SIG-M5 (cell line): ENCODE measurements at places on chromosomes 2 and 18.

DNA sequence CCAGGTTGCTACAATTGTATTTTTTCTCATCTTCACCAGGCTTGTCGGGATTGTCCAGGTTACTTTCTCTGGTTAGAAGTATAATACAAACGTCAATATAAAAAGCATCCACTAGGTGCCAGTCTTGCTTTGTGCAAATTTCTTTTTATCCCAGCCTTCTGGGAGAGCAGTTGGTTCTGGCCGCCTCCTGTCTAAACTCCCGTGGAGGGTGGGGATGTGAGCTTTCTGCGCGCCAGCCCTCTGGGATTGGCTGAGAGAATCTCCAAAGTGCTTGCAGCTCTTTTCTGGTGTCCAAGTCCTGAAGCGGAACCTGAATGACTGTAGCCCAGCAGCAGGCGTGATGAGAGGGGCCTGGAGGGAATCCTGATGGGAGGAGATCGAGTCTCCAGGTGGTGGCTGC lies 22.4 kb upstream of the TOGARAM2 start:
- no peak for DNase-seq

- no peak for DNase-seq
Observed at GRCh38 chr2:98156304-98156703, 69.3 kb downstream of the VWA3B start.

DNA sequence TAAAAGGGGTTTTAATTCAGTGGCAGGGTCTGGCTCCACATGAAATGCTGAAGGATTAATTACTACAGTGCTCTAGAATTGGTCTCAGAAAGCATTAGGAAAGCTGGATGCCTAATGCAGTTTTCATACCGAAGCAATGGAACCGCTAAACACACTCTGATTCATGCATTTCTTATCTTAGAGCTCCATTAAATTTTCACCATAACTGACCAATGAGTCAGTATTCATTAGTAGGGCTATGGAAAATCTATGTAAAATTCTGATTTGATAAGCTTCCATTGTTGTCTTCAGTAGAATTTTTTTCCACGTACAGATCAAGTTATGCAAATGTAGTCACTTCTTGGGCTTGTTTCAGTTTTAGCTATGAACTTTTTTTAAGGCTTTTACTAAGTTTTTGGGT lies 359.9 kb downstream of the ARHGAP15 start:
- DNase-seq = no peak

DNA sequence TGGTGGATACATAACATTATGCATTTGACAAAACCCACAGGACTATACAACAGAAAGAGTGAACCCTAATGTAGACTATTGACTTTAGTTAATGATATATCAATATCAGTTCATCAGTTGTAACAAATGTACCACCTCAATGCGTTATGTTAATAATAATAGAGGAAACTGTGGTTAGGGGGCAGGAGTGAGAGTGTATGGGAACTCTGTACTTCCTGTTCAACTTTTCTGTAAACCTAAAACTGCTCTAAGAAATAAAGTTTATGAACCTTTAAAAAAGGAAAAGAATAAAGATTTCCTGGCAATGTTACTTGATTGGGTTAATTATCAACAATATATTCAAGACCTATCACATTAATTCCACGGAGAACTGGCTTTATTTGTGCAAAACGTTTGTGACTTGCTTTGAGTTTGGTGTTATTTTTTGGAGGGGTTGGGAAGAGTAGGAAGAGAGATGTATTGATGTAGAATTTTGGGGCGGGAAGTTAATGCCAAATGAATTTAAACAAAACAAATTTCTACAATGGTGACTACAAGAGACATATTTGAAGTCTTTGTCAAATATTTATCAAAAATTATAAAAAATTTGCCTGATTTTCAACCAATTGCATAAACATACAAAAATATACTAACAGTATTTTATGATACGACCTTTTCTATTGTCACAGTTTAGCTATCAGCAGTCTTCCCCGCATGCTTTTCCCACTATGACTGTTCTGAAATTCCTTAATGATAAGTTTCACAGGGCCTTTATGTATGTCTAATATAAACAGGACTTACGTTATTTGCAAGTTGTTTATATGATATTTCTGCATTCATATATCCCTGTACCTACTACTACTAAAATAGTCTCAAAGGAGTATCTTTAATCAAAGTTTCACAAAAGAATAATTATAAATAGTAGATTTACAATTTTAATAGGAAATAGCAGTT lies 2.1 kb upstream of the RTN4 start:
- no peak for DNase-seq

GRCh38 chr18:36711813-36712444 lies 116.9 kb downstream of the TPGS2 start:
- DNase-seq = no peak

GRCh38 chr2:241686324-241686649 lies 328 bp downstream of the DTYMK start:
- DNase-seq = no peak

GRCh38 chr2:19868701-19869580 lies 32.8 kb downstream of the TTC32 start:
- no peak for DNase-seq

GRCh38 chr2:63189026-63189425 lies 138.4 kb downstream of the OTX1 start:
- no peak for DNase-seq

DNA sequence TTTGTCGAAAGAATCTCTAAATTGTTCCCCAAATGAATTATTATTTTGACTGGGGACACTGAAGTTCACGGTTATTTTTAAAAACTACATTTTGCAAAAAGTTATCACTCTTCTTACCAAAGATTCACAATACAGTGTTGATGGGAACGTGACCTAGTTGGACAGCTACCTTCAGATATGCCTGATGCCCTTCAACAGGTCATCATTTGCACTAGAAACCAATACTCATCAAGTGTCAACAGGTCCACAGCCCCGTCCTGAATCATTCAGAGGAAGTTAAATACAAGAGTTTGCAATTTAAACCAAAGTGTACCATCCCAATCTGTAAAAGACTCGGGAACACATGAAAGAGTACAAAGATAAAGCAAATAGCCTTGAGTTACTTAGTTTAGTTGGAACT lies 28.3 kb downstream of the BCL2 start:
- no peak for DNase-seq
